ENCODE measurements at places on chromosomes 5 and 9.

DNA sequence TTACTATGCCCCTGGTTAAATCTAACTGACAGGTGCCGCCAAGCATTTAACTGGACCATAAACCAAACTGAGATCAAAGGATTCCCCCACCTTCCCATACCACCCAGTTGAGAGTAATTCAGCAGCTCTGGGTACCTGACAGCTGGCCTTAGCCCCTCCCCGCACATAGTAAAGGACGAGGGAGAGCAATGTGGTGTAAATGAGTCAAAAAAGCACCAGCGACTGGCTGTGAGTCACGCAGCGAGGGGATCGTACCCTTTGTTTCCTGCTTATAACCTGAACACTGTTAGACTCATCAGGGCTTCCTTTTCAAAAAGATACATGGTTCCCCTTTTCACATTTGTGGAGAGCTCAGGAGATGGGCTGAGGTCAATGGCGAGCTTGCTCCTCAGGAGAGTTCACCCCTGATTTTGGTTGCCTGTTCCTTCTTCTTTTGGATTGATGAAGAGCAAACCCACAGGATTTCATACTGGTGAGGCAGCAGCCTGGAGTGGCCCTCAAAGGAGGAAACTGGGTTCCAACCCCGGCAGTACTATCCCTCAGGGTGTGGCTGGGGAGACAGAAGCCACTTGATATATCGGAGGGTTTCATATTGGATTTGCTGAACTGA is 71.5 kb downstream of the ANKRD33B start:
- DNase-seq: peak; percentile 89

- no peak for DNase-seq
Observed at GRCh38 chr5:81629986-81630385, 120.9 kb downstream of the SSBP2 start.

DNA sequence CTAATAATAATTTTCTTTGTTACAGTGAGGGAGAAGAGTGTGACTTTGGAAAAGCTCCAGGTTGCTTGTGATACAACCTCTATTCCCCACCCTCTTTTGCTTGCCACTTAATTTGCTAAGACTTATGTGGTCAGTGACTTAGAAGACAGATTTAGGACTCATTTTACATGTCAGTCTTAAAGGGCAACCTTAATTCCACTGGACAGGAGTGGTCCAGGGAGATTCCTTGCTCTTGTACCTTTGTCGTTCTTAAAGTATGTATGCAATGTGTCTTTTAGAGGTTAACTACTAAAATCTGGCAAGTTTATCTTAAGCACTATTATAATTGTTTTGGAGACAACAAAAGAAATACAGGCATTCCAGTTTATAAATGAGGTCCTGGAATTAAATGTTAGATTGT is 20.0 kb downstream of the SLC30A5 start:
- no peak for DNase-seq

DNA sequence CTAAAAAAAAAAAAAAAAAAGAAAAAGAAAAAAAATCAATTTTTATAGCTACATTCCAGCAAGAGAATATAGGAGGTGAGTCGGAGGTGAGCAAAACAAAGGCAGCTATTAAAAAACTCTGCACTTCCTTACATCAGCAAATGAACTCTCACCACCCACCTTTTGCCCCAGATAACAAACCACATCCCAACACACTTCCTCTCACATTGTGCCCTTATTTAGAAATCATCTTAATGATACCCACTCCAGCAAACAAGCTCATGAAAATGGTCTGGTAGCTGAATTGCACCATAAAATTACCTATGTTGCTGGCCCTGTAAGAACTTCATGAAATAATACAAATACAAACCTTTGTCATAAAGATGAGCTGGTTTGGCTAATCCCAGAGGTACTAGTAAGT is 82.9 kb downstream of the CEMIP2 start:
- DNase-seq: no peak

DNA sequence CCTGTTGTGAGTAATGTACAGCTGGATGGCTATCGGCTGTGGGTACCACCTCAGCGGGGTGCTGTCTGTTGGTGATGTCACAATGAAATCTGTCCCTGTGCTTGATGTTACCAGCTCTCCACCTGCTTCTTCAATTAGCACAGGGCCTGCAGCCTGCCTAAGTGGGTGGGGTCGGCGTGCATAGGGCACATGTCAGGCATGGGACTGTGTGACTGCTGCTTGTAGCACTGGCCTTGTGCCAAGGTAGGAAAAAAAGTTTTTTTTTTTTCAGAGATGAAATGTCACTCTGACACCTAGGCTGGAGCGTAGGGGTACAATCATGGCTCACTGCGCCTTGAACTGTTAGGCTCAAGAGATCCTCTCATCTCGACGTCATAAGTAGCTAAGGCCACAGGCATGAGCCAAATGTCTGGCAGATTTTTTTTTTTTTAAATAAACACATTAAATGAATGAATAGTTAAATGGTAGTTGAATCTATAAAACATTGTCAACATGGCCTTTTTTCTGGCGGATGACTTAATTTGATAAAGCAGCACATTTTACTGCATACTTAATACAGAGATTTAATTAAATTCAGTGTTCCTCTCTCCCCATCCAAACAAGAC is 222.5 kb downstream of the NXNL2 start:
- no peak for DNase-seq

- no peak for DNase-seq
Observed at GRCh38 chr9:124016175-124017050, 4.8 kb downstream of the LHX2 start.

DNA sequence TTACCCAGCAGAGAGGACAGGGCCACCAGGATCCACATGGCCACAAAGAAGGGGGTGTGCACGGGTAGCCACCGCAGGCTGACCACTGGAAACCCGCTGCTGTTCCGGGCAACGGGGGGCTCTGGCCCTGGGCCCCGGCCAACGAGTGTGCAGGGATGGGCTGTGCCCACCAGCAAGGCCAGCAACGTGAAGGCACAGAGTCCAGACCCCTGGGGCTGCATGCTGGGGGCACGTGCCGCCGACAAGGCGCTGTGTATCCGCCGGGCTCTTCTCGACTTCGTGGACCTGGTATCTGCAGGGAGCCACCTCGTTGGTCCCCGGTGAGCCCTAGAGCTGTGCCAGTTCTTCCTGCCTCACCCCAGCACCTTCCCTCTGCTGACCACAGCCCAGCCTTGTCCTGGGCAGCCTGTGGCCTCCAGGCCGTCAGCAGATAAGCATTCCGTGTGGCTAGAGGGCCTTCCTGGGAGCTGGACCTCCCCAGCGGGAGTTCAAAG is 42.2 kb upstream of the CEP72 start:
- no peak for DNase-seq

- no peak for DNase-seq
Observed at GRCh38 chr9:90999425-91000397, 198.1 kb downstream of the SYK start.

- DNase-seq: no peak
Observed at GRCh38 chr5:153798830-153799229, 239.9 kb downstream of the FAM114A2 start.

DNA sequence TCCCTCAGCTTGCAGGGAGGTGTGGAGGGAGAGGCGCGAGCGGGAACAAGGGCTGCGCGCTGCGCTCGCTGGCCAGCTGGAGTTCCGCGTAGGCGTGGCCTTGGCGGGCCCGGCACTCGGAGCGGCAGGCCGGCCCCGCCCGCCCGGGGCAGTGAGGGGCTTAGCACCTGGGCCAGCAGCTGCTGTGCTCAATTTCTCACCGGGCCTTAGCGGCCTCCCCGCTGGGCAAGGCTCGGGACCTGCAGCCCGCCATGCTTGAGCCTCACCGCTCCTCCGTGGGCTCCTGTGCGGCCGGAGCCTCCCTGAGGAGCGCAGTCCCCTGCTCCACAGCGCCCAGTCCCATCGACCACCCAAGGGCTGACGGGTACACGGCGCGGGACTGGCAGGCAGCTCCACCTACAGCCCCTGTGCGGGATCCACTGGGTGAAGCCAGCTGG is 1516.4 kb downstream of the EFNA5 start:
- DNase-seq: no peak

GRCh38 chr5:13356226-13356625 is 588.3 kb downstream of the DNAH5 start:
- DNase-seq: no peak

- no peak for DNase-seq
Observed at GRCh38 chr9:120545701-120546550, 34.0 kb downstream of the CDK5RAP2 start.

- DNase-seq: no peak
Observed at GRCh38 chr9:16811987-16812685, 58.3 kb downstream of the BNC2 start.

- peak; percentile 69 for DNase-seq
Observed at GRCh38 chr5:151745071-151745705, 13.2 kb downstream of the ATOX1 start.

DNA sequence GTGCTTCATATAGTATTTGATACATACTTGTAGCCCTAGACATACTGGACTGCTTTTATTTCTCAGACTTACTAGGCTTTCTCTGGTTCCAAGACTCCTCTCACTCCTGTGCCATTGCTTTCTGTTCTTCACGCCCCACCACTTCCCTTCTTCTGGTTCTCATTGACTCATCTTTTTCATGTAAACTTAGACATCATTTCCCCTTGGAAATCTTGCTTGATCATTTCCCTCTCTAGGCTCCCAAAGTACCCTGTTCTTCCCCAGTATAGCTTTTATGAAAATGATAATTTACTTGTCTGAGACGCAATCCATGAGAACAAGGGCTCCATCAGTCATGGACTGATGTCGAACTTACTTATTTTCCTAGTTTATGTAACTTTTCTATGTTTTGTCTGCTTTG is 83.5 kb downstream of the TLR4 start:
- no peak for DNase-seq

DNA sequence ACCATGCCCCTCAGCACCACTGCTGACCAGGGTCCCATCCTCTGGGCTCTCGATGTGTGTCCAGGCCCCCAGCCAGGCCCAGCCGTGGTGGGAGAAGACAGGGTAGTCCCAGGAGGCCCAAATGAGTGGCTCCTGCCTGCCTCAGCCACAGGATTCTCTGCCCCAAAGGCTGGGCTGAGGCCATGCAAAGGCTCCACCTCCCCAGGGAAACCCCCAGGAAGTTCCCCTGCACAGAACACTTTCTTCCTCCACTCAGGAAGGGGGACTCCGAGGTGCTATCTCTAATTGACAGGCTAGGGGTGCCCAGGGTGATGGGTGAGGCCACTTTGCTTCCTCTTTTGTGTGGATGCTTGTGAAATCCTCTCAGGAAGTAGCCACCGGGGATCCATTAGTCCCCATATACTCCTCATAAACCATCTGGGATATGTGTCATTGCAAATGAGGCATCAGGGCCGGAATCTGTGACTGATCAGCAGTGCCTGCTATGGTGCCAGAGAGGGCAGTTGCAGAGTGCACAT is 23.1 kb upstream of the TDRD7 start:
- DNase-seq: peak; percentile 76

- DNase-seq: no peak
Observed at GRCh38 chr5:150500905-150501304, 7.0 kb upstream of the NDST1 start.

DNA sequence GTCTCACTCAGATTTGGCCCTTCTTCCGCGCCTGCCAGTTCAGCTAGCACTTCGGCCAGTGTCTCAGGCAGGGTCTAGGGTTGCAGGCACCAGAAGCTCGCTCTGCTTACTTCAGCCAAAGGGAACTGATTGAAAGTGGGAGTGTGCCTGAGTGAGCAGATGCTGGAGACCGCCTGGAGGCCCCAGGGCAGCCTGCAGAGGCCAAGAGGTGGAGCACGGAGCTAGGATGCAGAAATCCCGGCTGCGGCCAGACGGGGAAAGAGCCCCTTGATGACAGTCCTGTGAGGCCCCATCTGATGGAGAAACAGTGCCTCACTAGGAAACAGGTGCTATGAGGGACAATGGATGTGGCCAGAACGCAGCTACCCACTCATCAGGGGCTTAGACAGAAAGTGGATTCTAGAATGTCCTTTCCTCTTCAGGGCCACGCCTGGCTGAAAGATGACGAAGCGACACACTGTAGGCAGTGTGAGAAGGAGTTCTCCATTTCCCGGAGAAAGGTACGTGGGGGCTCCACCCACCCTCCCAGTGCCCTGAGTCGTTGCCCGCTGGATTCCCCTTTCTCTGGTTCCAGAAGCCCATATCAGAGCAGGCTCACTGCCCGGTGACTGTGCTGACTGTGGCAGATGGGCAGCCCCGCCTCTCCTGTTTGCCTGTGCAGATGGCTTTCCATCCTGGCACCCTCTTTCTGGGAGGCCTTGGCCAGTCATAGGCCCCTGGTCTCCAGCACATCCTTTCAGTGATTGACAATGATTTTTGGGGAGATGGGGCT is 16.1 kb downstream of the HNRNPH1 start:
- DNase-seq: peak; percentile 62

GRCh38 chr9:132776268-132776667 is 101.8 kb downstream of the AK8 start:
- DNase-seq: no peak

- no peak for DNase-seq
Observed at GRCh38 chr5:31380049-31380448, 151.8 kb downstream of the DROSHA start.

DNA sequence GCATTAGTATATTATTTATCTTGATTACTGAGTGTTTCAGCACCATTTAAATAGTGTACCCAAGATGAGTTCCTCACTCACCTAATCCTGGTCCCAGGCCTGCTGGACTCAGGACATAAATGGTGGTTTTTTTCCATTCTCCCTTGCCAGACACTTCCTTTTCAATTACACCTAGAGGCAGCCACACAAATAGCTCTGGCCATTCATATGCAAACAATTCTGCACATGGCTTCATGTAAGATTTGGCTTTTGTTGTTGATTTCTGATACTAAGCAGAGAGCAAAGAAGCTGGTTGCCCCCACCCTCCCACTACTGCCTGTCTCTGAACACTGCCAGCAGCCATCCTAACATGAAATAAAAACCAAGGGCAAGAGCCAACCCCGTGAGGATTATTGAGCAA is 180.4 kb downstream of the SEMA5A start:
- DNase-seq: no peak

DNA sequence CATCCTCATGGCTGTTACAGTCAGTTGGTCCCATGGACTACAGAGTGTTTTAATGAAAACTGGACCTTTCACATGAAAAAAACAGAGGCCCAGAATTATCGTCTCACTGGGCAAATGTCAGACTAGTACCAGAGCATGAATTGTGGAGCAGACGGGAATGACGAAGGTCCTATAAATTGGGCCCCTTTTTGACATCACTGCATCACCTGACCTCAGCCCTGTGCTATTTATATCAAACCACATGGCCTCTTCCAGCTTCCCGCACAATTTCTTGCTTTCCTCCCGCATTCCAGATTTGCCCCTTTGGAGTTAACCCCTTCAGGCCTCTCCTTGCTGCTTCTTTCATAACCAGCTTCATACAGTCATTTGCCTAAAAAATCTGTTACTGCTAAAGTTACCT is 301.7 kb downstream of the ATPSCKMT start:
- no peak for DNase-seq

DNA sequence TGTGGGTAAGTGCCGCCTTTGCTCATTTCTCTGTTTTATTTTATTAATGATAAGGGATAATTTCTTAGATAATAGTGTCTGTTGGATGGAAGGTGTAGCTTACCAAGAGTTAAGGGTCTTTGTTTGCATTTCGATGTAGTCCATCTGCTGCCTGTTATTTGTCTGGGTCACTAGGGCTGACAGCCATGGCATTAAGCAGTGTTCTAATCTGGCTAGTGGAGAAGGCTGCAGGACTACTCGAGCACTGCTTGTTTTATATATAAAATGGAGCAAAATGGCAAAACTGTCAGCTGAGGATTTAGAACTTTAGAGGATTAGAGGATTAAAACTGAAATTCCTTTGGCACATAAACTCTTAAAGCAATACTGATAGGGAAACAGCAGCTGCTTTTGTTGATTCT is 67.5 kb downstream of the C7 start:
- no peak for DNase-seq
